Stimulated activated CD4-positive, alpha-beta T cell treated with anti-CD3 and anti-CD28 coated beads, Interleukin-4, amount 100 ng/mL, for 48 hours (primary cell): ENCODE measurements at places on chromosomes 5 and 9.
A peak's percentile ranks its signal among the peaks of the same experiment; 100 is the strongest.

GRCh38 chr9:130333041-130333711, 67.6 kb downstream of the HMCN2 start:
- no peak for DNase-seq

DNA sequence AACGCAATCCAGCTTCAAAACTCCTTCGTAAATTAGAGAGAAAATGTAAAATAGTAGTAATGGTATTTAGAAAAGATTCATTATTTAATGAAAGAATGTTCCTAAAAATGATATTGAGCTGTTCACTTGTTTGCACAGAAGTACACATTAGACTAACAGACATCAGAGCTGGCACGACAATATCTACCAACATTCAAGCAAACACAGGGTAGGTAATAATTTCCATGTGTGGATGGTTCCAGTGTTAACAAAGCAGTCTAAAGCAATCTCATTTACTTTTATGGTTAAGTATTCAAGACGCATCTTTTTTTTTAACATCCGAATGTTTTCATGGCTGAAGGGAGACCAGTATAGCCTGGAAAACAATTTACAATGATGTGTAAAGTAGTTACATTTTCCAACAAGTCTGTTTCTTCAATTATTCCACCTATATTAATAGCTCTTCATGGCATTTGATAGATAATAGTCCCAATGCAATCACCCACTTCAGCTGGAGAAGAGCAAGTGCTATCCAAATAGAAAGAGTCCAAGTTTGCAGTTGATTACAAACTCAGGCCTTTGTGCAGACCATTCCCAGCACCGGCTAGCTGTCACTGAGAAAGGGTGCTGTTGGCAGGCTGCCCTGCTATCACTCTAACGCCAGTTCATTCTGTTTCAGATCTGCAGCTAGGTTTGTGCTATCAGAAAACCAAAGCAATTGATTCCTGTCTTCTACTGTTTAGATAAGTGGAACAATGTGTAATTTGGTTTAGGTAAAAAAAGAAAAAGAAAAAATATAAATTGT, 458.8 kb downstream of the DTWD2 start:
- no peak for DNase-seq

- DNase-seq = no peak
Observed at GRCh38 chr9:70472268-70473249, 58.1 kb upstream of the KLF9 start.

GRCh38 chr9:1619915-1620710, 395.0 kb upstream of the SMARCA2 start:
- no peak for DNase-seq

- no peak for DNase-seq
Observed at GRCh38 chr5:53820802-53821171, 260.3 kb downstream of the NDUFS4 start.

- DNase-seq = no peak
Observed at GRCh38 chr5:1481266-1481958, 36.2 kb upstream of the SLC6A3 start.

DNA sequence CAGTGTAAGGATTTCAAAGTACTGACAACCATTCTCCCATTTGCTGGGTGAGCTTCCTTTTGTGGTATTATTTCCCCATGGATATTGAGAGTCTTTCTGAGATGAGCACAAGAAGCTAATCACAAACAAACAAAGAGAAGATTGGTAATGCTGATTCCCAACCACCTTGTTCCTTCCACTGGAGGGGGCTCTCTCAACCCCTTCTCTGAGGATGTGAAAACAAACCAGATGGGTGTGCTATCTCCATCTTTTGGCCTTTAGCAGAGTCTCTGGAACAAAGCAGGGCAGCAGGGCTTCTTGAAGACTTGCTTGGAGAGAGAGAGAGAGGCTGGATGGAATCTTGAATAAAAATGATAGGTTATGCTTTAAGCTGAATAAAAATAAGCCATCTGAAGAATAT, 576.7 kb upstream of the ZNF462 start:
- DNase-seq = no peak

DNA sequence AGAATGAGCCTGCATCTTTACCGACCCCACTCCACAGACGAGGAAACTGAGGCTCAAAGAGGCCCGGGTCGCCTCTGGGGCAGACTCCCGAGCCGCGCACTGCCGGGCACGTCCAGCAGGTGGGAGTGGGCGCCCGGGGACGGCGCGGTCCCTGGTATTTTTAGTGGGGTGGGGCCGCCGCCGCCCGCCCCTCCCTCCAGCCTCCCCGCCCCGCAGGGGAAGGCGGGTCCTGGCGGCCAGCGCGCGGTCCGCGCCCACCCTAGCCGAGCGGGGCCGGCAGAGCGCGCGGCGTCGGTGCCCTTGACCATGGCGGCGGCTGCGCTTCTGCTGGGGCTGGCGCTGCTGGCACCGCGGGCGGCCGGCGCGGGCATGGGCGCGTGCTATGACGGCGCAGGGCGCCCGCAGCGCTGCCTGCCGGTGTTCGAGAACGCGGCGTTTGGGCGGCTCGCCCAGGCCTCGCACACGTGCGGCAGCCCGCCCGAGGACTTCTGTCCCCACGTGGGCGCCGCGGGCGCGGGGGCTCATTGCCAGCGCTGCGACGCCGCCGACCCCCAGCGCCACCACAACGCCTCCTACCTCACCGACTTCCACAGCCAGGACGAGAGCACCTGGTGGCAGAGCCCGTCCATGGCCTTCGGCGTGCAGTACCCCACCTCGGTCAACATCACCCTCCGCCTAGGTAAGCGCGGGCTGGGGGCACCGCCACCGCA, at the start of gene LAMC3:
Gene LAMC3, plus strand, starts transcription at position 266 of the 710 bp plus-strand sequence. Its CDS starts 41 bp downstream, at position 307.
- DNase-seq = no peak

- DNase-seq = no peak
Observed at GRCh38 chr5:149799965-149800516, 69.9 kb downstream of the PPARGC1B start.

GRCh38 chr5:159059722-159060121, 40.0 kb downstream of the EBF1 start:
- DNase-seq = no peak

DNA sequence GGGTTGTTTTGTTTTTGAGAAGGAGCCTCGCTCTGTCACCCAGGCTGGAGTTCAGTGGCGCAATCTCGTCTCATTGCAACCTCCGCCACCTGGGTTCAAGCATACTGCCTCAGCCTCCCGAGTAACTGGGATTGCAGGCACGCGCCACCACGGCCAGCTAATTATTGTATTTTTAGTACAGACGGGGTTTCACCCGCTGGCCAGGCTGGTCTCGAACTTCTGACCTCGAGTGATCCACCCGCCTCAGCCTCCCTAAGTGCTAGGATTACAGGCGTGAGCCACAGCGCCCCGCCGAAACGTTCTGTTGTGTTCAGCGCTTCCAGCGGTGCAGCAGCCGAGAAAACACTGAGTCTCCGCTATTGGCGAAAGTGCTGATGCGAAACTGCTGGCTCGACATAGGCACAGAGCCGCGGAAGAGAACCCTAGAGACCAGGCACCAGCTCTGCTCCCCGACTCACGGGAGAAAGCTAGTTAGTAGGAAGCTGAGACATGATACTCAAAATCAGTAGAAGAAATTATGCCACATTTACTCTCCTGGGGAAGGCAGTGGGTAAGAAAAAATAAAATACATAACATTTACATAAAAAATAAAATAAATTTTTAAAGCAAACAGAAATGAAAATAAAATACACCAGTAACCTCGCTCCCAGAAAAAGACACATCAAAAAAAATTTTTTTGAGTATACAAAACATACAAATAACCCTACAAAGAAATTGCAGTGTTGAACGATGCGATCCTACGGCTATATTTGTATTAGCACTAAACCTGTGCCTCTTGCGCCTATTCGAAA, 31.6 kb downstream of the ANXA2R start:
- DNase-seq = peak; percentile 86

DNA sequence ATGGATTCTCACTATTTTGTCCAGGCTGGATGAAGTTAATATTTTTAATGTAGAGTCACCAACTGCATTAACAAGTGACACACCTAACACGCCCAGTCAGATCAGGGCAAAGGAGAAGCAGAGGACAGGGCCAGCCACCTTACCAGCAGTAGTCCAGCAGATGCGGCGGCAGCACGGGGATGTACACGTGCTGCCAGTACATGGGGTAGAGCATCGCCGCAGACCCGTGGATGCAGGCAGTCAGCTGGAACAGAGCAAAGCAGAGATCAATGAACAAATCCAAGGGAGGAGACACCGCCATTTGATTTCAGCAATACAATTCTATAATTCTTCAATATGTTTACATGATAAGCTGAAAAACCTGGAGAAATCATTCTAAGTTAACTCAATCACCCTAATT, 274.2 kb downstream of the CRB2 start:
- DNase-seq = no peak

- no peak for DNase-seq
Observed at GRCh38 chr9:104835161-104835560, 71.2 kb downstream of the NIPSNAP3B start.

DNA sequence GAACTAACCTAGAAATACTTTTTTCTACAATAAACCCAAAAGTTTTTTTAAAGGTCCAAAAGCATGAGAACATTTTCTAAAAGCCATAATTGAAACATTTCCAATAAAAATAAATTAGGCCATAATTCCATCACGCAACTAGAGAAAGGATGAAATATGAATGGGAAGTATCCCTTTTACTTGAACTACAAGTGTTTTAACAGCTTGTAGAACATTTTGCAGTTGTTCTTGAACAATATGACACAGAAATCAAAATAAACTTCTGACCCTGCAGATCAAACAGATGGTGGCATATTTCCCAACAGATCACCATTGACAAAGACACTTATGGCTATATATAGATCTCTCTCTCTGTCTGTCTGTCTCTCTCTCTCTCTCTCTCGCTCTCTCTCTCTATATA, 624.4 kb downstream of the PSAT1 start:
- no peak for DNase-seq

DNA sequence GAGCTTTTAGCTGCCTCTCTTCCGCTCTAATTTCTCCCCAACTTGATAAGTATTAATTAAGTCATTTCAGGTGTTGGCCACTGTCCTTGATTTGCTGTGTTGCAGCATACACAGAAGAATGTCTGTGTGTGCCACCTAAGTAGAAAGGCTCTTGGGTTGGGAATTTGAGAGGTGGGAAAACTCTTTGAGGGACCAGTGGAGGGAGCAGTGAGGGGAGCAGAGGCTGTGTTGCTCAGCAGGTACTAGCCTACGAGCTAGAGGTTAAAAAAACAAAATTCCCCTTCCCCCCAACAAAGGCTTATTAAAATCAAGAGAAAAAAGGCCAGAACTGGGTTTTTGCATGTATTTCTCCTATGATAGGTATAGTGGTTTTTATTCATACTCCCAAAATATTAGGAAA, 20.9 kb downstream of the RPS23 start:
- DNase-seq = no peak

GRCh38 chr5:172411484-172412072, 42.7 kb downstream of the SH3PXD2B start:
- DNase-seq = peak; percentile 47

DNA sequence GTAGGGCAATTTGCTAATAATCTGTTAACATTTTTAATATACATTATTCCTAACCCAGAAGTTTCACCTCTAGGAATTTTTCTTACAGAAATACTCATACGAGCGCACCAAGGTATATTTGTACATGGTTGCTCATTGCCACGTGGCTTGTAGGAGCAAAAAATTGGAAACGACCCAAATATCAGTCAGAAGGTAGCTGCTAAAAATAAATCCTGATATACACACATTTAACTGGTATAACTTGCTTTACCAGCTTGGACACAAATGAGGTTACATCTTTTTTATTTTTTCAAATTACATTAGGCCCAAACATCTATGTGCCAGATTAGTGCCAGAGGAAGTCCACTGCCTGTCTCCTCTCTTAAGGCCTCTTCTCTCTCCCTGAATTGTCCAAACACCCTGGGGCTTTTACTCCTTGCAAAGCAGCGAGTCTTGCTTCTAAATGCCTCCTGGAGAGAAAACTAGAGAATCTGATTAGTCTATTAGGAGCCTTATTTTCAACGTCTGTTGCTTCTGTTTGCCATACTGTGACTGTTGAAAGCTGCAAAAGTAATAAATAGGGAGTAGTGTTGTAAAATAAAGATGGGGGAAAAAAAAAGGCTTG, 92.0 kb upstream of the SSBP2 start:
- no peak for DNase-seq

GRCh38 chr9:90919883-90920282, 118.3 kb downstream of the SYK start:
- no peak for DNase-seq

DNA sequence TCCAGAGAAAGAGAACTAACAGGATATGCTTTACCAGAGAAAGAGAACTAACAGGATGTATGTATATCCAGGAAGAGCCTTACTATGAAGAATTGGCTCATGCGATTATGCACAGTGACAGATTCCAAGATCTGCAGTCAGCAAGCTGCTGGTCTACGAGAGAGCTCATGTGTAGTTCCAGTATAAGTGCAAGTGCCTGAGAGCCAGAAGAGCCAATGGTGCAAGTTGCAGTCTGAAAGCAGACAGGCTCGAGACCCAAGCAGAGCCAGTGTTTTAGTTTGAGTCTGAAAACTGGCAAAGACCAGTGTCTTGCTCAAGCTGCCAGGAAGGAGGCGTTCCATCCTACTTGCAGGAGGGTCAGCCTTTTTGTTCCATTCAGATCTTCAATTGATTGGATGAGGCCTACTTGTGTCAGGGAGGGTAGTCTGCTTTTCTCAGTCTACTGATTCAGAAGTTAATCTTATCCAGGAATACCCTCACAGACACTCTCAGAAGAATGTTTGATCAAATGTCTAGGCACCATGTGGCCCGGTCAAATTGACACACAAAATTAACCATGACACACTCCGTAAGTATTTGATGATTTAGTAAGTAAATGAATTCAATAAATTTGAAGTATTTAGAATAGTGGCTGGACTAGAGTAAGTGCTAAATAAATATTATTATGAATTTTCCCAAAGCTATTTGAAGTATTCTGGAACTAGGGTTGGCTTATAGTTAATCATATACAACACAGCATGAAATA, 372.1 kb upstream of the SGCD start:
- no peak for DNase-seq

DNA sequence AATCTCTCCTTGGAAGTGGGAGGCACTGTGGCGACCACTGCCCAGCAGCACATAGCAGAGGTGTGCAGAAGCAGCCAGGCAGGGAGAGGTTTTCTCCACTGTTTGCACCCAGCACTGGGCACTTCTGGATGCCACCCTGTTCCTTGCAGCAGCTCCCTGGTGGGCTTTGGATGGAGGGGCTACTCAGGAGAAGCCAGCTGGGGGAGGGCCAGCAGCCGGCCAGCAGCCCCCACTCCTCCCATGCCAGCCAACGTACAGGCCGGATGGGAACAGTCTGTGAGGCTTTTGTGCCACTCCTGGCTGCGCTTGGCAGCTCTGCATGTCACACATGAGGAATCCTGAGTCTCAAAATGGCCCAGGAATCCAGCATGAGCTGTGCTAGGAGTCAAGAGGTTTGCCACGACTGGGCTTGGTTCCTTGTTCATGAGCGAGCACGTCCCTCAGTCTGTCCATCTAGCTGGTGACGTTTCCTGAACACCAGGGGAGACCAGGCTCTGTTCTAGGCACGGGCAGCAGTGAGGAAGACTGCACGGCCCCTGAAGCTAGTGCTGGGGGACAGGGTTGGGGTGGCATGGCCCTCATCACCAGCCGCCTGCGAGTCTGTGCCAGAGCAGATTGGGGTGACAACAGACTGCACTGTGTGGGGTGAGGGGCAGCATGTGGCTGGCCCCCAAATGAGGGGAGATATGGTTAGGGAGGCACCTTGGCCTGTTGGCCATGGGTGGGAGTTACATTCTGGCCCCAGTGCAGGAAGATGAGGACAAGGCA, 10.1 kb downstream of the PHF2 start:
- no peak for DNase-seq
